Hippocampal formation (tissue), 2 donors: ENCODE measurements at places on chromosomes 12 and 14.

GRCh38 chr12:80472911-80473500 is 29.0 kb downstream of the PTPRQ start:
- DNase-seq: no peak

DNA sequence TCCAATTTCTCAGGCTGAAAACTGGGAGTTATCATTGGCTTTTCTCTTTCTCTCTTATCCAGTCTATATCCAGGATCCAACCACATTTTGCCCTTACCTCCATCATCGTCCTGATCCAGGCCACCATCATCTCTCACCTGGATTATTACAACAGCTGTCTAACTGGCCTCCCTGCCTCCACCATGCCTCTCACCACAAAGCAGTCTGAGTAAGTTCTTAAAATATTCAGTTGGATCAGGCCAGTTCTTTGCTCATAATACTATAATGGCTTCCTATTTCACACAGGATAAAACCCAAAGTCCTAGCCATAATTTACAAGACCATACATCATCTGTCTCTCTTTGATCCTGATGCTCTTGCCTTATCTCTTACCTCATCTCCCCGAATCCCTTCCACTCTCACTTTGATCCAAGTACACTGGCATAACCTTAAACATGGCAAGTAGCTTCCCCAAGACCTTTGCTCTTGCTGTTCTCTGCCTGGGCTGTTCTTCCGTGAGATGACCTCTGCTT is 133.4 kb upstream of the RAP1B start:
- DNase-seq: no peak

GRCh38 chr14:46051796-46052195 is 599.8 kb downstream of the RPL10L start:
- no peak for DNase-seq

- DNase-seq: no peak
Measured at GRCh38 chr12:63006536-63006935, 71.6 kb upstream of the PPM1H start.

DNA sequence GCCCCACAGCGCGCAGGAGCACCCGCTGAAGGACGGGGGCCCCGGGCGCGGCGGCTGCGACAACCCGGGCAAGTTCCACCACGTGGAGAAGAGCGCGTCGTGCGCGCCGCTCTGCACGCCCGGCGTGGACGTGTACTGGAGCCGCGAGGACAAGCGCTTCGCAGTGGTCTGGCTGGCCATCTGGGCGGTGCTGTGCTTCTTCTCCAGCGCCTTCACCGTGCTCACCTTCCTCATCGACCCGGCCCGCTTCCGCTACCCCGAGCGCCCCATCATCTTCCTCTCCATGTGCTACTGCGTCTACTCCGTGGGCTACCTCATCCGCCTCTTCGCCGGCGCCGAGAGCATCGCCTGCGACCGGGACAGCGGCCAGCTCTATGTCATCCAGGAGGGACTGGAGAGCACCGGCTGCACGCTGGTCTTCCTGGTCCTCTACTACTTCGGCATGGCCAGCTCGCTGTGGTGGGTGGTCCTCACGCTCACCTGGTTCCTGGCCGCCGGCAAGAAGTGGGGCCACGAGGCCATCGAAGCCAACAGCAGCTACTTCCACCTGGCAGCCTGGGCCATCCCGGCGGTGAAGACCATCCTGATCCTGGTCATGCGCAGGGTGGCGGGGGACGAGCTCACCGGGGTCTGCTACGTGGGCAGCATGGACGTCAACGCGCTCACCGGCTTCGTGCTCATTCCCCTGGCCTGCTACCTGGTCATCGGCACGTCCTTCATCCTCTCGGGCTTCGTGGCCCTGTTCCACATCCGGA is 1.4 kb downstream of the FZD10 start:
- DNase-seq: no peak

GRCh38 chr14:23172574-23172973 is 10.9 kb downstream of the SLC7A8 start:
- no peak for DNase-seq

GRCh38 chr12:53696655-53697331 is 20.9 kb upstream of the ATP5MC2 start:
- no peak for DNase-seq

DNA sequence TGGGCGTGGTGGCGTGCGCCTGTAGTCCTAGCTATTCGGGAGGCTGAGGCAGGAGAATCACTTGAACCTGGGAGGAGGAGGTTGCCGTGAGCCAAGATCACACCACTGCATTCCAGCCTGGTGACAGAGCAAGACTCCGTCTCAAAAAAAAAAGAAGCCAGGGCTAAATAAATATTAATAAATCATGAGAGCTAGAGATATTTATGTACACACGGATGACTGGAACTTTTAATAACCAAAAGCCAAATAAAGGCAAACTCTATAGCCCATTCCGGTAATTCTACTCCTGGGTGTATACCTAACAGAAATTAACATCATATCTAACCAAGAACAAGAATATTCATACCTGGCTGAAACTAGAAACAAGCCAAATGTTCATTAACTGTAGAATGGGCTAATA is 7.7 kb upstream of the TRAFD1 start:
- no peak for DNase-seq

GRCh38 chr12:50482571-50482970 is 22.2 kb upstream of the DIP2B start:
- no peak for DNase-seq

DNA sequence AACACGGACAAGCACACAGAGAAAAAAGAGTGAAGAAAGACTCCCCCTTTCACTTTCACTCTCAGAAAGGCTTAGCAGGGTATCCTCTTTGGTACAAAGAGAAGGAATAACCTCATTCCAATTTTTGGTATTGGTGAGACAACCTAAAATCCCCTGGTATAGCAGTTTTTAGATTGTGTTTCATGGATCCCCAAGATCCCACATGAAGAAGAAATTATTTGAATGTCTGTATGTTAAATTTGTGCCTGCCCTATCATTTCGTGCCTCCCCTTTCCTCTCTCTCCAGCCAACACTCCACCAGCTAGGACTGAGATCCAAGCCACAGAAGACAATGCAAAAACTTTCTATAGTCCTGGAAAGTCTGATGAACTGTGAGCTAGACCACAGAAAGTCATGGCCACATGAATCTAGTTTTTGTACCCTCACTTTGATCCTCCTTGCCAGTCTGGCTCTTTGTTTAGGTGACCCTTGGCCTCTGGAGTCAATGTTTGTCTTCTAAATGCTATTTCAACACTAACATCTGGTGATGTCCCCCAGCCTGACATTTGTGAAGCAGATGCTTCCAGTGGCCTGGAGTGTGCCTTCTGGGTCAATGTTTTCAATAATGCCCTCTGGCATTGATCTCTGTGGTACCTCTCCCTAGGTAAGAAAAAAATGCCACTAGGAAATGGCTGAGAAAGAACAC is 181.9 kb upstream of the BMP4 start:
- no peak for DNase-seq

- DNase-seq: no peak
Measured at GRCh38 chr12:112734859-112735695, 56.5 kb upstream of the RPH3A start.

DNA sequence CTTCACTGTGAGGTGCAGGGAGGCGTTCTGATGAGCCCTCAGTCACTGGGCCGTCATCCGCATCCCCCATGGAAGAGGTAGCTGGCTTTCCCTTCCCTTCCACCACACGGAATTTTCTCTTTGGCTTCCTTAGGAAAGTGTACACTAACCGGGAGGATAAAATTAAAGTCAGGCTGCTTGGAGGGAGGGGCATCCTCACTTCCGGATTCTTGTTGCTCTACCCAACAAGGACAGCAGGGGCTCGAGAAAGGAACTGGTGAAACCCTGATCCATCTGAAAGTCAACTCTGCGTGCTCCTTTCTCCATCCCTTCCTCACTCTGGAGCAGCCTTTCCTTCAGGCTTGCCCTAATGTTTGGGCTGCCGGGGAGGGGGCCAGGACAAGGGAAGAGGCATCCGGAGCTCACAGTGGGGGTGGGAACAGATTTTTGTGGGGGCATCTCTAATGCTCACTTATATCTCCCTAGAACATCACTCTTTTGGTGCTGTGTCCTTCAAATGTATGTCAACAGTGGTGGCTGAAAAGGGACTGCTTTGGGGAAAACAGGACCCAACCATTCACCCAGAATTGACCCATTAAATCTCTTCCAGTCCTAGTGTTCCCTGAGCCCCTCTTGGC is 101.4 kb upstream of the FKBP4 start:
- DNase-seq: no peak

GRCh38 chr14:57833323-57833722 is 32.6 kb downstream of the SLC35F4 start:
- no peak for DNase-seq

GRCh38 chr12:3213188-3213587 is 136.0 kb downstream of the TSPAN9 start:
- no peak for DNase-seq

- no peak for DNase-seq
Measured at GRCh38 chr12:50017641-50018040, 7.7 kb downstream of the RACGAP1 start.

GRCh38 chr12:47718531-47718930 is 6.8 kb downstream of the ENDOU start:
- no peak for DNase-seq

DNA sequence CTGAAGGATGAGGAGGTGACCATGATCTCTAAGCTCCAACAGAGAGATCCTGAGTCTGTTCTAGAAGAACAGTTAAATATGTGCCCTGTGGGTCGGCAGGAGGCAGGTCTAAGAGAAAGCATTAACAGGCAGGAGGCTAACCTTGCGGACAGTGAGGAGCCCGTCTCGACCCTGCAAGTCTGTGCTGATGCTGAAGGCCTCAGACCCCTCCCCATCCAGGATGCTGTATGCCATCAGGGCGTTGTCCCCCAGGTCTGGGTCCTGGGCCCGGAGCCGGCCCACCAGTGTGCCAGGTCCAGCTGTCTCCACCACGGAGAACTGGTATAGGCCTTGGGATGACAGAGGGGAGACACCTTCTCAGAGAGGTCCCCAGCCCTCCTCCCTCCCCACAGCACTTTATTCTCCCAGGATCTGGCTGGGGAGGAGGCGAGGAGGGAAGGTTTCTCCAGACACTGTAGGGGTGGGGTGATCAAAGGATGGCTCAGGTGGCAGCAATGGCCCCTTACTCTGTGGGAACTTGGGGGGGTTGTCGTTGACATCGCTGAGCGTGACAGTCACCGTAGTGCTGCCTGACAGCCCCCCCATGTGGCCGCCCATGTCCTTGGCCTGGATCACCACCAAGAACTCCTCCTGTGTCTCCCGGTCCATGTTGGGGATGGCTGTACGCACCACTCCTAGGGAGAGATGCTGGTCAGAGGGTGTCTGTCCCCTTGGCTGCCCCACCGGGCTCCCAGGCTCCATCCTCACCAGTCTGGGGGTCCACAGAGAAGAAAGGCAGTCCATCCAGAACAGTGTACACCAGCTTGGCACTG is 3.1 kb downstream of the CDH24 start:
- no peak for DNase-seq

GRCh38 chr12:31991815-31992214 is 32.6 kb downstream of the RESF1 start:
- DNase-seq: no peak

DNA sequence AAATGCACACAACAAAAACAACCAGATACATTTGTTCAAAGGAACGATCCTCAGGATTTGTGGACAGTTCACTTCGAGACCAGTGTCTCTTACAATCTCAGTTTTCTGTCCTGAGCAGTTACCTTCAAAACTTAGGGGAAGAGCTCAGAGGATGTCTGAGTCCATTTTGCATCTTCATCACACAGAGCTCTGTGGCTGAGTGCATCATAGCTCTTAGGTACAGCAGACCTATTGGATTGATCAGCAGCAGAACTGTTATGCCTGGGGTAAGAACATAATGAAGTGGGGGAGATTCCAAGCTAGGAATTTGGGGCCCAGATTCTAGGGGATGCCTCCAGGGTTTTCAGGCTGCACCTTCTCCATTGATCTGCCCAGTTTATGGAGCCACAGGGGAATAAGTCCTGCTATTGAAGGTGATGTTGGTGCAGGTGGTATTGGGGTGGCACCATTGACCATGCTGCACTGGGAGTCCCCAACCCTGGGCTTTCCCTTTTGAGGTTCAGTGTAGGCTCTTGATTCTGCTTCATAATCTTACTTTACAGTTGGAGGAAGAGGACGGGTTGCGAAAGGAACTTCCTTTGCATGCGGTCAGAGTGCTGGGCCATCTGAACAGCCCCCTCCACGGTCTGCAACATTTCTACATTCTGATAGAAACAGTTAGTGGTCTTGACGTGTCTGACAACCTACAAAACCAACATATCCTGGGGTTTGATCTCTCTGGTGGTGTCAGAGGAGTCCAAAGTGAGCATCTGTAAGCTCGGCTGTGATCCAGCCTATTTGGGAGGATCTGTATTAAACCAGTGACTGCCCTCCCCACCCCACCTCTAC is 112.8 kb downstream of the CHST11 start:
- DNase-seq: no peak

DNA sequence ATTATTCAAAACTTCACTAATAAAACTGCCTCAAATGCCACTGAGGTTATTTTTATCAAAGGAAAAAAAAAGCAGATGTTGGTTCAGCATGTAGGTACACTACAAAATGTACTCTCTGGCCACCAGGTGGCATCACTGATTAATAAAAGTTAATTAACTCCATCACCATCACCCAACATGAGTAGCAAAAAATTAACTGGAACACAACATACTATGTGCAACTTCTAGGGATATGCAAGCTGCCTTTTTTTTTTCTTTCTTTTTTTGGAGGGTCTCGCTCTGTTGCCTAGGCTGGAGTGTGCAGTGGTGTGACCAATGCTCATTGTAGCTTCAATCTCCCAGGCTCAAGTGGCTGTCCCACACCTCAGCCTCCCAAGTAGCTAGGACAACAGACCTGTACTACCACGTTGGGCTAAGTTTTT is 43.8 kb upstream of the NR2C1 start:
- peak; percentile 78 for DNase-seq

GRCh38 chr12:56565510-56566101 is 44.0 kb downstream of the RBMS2 start:
- DNase-seq: peak; percentile 2

- no peak for DNase-seq
Measured at GRCh38 chr12:75704664-75705063, 193.3 kb upstream of the KRR1 start.

DNA sequence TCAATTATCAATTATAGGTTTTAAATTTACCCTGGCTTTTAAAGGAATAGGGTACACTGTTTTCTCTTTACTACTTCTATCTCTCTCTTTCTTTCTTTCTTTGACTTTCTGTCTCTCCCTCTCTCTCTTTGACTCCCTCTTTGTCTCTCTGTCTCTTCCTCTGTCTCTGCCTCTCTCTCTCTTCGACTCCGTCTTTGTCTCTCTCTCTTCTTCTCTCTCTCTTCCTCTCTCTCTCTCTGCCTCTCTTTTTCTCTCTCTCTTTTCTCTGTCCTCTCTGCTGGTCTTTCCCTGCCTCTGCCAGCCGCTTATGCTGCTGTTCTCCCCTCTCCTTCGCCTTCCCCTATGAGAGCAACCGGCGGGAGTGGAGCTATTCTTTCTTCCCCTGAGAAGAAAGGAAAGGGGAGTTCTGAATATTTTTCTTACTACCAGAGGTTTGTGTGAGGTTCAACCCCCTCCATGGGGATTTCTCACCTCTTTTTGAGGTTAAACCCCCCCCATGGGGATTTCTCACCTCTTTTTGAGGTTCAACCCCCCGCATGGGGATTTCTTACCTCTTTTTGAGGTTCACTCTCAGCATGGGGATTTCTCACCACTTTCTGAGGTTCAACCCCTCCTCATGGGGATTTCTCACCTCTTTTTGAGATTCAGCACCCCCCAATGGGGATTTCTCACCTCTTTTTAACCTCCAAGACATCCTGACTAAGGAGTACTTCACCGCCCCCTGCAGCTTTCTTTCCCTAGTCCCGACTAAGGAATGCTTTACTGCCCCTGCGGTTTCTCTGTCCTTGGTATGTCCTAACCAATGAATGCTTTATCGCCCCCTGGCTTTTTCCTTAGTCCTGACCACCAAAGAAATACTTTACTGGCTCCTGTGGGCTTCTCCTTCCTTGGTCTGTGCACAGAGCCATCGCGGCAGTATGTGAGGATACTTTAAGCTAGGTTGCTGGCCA is 27.4 kb upstream of the DDHD1 start:
- no peak for DNase-seq

- DNase-seq: no peak
Measured at GRCh38 chr14:24999157-24999556, 50.8 kb downstream of the STXBP6 start.
